ENCODE measurements at places on chromosomes 5 and 9. TPM values are rescaled to one million over a fixed set of nuclear protein-coding genes. Genes with fewer than 3 reads are reported as not detected.

- DNase-seq = no peak
- H3K4me3 ChIP-seq = no peak overlapping the region
- H3K36me3 ChIP-seq = no peaks in the 10 kb centered on the region
- H3K27ac ChIP-seq = no peak overlapping the region
- no peaks in the 10 kb centered on the region for H3K4me1 ChIP-seq
- no peaks in the 10 kb centered on the region for H3K27me3 ChIP-seq
Observed at GRCh38 chr5:78075301-78075700, 219.2 kb downstream of the AP3B1 start.

GRCh38 chr5:68727931-68728330 is 365.9 kb upstream of the SLC30A5 start:
- H3K27me3 ChIP-seq = no peaks in the 10 kb centered on the region
- DNase-seq = no peak
- peaks cover 8% of the 10 kb centered on the region for H3K4me1 ChIP-seq
- no peak overlapping the region for H3K4me3 ChIP-seq
- no peak overlapping the region for H3K27ac ChIP-seq

DNA sequence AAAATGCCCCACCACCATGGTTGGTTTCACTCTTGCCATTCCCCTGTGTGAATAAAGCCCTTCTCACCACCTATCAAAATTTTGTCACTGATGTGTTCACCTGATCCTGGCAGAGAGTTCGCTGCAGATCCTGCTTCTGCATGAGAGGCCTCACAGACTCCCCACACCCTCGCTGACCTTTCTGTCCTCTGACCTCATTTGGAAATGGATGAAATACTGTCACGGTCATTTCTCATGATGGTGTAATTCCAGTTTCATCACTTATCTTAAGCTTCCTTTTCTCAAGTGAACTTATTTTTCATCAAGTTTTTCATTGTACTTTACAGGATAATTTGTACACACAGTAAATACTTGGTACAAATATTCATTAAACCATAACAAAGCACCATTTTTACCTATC is 131.3 kb downstream of the FRMD3 start:
- H3K4me1 ChIP-seq = no peaks in the 10 kb centered on the region
- no peaks in the 10 kb centered on the region for H3K27me3 ChIP-seq
- no peak overlapping the region for H3K4me3 ChIP-seq
- H3K27ac ChIP-seq = no peak overlapping the region

The CANX gene
- total RNA-seq = 208 TPM

The STING1 gene
- total RNA-seq = 103 TPM

The NUTM2F gene
- total RNA-seq = not detected
